ENCODE measurements at places on chromosomes 7 and 10. TPM values are rescaled to one million over a fixed set of nuclear protein-coding genes. Genes with fewer than 3 reads are reported as not detected.
A peak's percentile ranks its signal among the peaks of the same experiment; 100 is the strongest.

TSPAN12 gene
- 1.7 TPM for total RNA-seq

- no peak for DNase-seq
Observed at GRCh38 chr7:137544453-137545058, 201.0 kb upstream of the PTN start.

GRCh38 chr7:127114742-127115265 lies 137.9 kb downstream of the GRM8 start:
- no peak for DNase-seq

DNA sequence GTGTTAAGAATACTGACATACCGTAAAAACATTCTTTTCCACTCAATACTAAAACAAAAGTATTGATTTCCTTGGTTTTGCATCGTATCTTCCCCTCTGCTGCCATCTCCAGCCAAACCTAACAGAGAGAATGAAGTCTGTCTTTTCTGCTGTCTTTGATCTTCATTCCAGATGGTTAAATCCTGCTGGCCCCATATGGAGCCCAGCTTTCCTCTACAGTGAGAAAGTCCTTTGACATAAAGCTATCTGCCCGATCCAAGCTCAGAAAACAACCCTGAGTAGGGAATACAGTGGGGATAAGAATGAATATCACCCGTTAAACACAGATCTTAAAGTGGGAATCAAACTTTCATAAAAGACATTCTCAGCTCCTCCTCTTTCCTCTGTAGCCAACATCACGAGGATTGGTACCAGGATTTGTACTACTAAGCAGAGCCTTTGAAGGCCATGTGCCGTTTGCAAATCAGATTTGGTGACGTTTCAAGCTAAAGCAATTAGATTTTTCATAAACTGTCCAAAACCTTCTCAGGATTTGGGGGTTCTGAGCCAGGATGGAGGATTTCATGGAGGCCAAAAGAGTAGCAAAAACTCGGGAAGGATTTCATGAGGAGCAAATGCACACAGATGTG lies 30.8 kb upstream of the GPAM start:
- DNase-seq: no peak

DNA sequence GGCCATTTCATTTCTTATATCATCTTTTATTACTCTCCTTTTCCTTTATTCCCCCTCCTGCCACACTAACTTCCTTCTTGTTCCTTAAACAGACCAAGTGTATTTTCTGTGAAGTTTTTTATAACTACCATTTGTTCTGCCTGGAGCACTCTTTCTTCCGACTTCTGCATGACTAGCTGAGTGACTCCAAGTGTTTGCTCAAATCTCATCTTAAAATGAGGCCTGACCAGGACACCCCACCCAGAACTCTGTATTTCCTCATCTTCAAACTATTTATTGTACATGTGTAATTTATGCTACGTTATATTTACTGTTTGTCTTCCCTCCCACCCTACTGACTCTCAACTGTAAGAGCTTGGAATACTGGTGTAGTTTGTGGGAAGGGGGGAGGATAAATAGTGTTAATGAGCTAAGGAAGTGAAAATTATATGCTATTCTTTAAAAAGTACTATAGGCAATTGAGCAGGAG lies 3.2 kb downstream of the MINDY3 start:
- no peak for DNase-seq

- no peak for DNase-seq
Observed at GRCh38 chr10:124250506-124250905, 157.1 kb upstream of the CHST15 start.

GRCh38 chr7:80929619-80930018 lies 10.8 kb upstream of the SEMA3C start:
- DNase-seq: no peak

DNA sequence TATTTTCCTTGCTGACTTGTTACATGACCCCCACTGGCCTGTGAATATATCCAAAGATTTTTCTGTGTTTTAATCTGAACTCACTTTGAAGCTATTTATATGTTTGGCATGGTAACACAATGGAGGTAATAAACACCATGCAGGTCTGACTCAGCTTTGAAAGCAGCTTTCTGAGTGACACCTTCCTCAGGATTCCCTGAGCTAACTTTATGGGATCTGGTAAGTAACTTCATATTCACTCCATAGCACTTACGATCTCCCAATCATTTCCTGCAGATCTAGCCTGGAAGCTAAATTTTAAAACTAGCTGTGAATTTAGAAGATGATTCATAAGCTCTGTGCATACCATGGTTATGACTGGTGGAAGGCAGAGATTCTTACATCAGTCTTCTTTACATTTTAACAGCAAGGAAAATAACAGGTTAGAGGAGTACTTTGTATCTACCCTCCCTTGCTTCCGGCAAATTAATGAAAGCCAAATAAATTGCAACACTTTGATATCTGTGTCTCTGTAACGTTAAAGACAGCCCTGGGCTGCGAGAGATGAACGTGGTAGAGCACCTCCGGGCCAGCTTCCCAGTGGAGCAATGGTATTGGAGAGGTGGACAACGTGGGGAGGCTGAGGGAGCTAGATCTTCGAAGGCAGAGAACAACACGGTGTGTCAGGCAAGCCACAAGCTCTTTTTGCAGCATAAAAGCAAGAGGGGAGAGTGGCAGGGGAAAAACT lies 170.2 kb upstream of the KLF14 start:
- DNase-seq: no peak

DNA sequence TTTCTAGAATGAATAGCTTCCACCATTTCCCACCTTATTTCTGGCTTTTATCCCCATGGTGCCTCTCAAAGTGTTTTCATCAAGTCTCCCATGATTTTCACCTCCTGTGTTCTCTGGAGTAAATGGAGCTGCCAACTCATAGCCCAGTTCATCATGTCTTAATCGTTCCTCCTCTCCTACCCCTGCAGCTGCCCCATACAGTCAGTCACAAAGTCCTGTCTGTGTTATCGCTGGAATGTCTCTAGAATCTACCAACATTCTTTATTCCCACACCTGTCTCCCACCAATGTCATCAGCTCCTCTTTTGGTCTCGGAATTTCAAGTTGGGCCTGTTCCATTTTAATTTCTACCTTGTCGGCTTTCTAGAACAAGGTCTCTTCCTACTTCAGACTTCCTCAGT lies 178.9 kb downstream of the MLLT10 start:
- no peak for DNase-seq

CTAGE8 gene
- total RNA-seq: 4.7 TPM

DNA sequence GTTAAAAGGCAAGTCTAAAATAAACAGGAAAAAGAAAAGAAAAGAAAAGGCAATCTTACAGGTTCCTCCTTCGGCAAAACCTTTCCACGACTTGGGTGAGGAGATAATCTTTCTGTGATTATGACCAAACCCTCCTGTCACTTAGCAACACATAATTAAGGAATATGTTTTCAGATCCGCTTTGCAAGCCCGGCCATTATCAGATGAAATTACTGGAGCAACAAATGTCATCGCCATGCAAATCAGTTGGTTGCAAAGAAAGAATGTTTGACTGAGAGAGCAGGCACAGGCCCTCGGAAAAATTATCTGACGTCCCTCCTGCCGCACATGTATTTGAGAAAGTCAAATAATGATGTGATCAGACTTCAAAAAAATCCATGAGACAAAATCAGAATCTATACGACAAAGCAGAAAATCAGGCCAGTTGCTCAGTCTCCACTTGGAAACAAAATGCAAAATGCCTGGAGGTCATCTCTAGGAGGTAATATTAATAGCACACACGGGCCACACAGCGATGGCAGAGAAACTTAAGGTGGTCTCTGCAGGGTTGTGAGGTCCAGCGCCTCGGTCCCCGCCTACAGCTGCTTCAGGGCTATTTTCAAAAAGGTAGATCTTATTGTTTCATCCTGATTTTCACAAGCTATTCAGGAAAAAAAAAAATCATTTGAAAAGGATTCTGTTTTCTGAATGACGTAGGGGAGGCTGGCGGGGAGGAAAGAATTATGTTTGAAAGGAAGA lies 82.7 kb downstream of the ZRANB1 start:
- no peak for DNase-seq

FLNC gene
- 4.5 TPM for total RNA-seq

COBL gene
- 70.1 TPM for total RNA-seq

GRCh38 chr7:152969335-152969734 lies 209.8 kb downstream of the ACTR3B start:
- DNase-seq: no peak

DNA sequence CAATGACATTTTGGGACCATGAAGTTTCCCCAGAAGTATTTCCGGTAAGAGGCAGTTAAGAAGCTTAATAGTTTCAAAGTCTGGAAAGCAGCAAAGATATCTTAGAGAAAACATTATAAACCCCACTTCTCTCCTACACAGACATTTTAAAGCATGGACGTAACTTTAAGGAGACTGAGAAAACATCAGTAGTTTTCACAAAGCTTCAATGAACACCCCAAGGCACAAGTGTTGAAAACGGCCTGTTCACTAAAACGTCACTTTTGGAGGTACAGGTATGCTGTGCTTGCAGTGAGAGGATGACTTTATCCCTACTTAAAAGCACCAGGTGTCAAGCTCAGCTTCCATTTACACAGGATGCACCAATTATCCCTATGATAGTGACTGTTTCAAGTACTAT lies 25.0 kb downstream of the NCOA4 start:
- no peak for DNase-seq

POMZP3 gene
- total RNA-seq: 6.6 TPM

ASB10 gene
- not detected for total RNA-seq

TPK1 gene
- 2.8 TPM for total RNA-seq

DNA sequence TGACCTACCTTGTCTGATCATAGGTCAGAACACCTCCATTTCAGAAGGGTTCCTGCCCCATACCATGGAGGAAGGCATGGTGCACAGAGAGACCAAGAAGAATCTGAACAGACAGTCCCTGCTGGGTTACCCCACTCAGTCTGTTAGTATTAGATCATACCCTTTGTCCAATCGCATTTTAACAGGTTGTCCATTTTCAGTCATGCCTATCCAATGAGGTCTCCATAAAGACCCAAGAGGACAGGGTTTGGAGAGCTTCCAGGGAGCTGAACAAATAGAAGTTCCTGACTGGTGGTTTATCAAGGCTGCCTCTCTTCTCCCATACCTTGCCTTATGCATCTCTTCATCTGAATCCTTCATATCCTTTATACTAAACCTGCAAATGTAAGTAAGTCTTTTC lies 21.2 kb upstream of the SLC16A12 start:
- DNase-seq: no peak

DNA sequence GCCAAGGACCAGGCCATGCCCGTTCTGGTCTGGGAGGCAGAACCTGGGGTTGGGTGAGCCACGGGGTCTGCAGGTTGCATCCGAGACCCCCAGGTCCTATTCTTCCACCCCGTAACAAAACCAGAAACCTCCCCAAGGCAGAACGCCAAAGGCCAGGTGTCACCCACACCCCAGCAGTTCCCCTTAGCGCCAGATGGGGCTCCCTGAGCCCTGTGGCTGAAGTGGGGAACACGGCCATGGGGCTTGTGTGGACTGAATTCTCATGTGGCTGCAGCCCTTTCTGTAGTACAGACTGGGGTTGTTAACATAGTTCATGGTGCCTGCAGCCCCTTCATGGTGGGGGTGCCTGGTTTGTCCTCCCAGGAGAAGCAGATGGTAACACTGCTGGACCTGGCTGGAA lies 10.2 kb downstream of the BRI3 start:
- DNase-seq: no peak

LRRD1 gene
- total RNA-seq: 0.29 TPM

GRCh38 chr10:55065185-55065584 lies 264.2 kb upstream of the PCDH15 start:
- DNase-seq: no peak

DNA sequence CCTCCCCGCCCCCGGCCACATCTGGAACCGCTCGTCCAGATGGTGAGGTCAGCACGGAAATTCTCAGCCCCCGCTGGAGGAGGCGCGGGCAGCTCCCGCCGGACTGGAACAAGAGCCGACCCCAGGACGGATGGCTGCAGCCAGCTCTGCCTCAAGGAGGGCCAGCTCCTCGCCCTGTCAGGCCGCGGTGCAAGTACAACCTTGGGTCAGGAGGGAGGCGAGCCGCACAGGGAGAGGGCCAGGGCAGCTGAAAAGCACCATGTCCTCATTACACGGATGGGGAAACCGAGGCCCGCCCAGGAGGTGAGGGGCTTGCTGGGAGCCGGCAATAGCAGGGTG lies 3.8 kb upstream of the GRIFIN start:
- peak; percentile 78 for DNase-seq

DNA sequence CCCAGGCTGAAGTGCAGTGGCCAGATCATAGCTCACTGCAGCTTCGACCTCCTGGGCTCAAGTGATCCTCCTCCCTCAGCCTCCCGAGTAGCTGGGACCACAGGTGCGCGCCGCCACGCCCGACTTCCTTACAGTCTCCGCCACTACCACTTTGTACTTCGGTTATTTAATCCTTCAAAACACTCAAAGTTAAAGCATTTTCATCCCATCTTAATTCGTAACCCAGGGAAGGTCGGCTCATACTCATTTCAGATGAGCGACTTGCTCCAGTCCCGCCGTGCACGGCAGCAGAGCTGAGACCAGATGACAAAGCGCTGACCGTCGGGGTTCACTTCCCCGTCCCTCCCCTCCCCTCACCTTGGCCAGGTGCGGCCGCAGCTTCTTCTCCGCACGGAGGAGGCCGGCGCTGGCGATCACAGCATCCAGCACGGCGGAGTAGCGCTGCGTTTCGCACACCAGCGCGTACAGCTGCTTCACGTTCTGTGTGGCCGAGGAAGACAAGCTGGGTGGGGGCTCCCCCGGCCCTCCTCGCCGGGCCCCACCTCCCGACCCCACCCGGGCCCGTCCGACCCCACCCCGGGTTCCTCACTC lies 457 bp downstream of the NSUN5 start:
- no peak for DNase-seq

GRCh38 chr7:135193615-135194081 lies 17.7 kb downstream of the WDR91 start:
- no peak for DNase-seq

- no peak for DNase-seq
Observed at GRCh38 chr10:96208946-96209345, 62.4 kb downstream of the BLNK start.

GRCh38 chr10:48249004-48249762 lies 25.3 kb downstream of the FRMPD2 start:
- DNase-seq: no peak

GRCh38 chr7:2470204-2471021 lies 5.8 kb downstream of the GRIFIN start:
- DNase-seq: no peak

DNA sequence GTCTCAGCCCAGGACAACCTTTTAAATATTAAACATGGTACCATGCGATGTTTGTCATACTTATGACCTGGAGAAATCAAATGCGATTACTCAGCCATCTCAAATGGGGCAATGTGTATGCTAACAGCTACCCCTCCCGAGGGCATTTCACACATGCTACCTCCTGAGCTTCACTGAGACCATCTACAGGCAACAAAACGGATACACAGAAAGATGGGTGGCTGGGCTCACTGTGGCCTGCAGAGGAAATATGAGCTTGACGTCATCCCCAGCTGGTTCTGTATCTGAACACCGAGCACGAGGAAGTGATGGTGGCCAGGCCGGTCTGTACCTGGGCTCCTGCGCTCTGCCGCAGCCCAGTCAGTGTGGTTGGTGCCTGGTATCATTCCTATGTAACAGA lies 374.3 kb downstream of the RPS24 start:
- DNase-seq: peak; percentile 69

FGFR2 gene
- 222 TPM for total RNA-seq

OR13A1 gene
- total RNA-seq: not detected

DNA sequence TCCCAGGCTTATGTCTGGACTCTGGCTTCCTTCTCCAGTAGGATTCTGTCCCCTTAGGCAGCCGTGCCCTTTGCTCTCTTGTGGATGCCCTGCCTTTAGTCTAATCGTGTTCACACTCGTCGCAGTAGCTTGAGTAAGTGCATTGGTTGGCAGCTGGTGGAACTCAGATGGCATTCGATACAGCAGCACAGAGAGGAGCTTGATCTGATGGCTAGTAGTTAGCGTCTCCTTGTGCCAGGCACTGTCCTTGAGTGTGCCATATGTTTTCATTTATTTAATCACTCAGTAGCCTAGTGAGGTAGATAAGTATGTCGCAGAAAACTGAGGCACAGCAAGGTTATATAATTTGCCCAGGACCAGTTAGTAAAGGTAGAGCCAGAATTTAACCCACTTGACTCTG lies 18.2 kb upstream of the PARP12 start:
- DNase-seq: no peak

Measured in suprapubic skin (tissue), 4 donors.